ENCODE measurements at places on chromosomes 3 and 15.
A peak's percentile ranks its signal among the peaks of the same experiment; 100 is the strongest.

DNA sequence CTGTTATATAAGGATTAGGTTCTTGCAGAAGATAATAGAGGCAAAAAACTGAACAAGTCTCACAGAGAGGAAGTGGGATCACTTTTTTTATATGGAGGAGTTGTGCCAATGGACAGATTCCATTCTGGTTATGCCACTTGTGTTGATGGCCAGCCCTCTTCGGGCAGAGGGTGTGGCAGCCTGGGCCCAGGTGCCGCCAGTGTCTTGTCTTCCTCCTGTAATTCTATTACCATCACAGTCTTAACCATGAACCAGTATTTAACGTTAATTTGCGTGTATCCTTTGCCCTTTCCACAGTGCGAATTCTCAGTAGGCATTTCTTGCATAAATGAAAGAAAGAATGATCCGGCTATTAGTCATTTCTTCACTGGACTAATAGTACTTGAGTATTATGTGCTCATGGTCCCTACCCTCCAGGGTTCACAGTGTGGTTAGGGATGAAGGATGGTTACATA, 7.0 kb upstream of the USP4 start:
- DNase-seq, result no peak

DNA sequence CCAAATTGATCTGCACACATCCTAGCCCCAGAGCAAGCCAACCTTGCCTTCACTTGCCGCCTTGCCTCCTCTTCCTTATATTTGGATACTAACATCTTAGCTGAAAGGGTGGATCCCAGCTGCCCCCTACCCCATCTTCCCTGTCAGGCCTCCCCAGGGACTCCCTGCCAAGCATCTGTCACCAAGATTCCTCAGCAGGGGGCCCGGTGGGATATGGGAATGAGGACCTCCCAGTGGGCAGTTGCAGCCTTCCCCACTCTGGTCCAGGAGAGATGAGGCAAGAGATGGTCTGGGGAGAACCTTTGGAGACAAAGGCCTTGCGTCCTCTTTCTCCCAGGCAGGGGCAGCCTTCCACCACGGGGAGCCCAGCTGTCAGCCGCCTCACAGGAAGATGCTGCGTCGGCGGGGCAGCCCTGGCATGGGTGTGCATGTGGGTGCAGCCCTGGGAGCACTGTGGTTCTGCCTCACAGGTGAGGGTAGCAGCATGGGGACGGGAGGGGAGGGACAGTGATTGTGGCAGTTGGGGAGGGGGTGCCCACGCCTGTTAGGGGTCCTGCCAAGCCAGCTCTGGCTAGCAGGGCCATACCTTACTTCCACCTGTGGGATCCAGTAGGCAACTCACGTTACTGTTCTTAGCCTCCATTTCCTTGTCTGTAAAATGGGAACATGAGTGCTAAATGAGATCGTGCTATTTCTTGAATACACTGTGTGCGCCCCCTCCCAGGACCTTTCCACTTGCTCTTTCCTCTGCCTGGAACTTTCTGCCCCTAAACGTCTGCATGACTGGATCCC, 15.3 kb downstream of the CD276 start:
- DNase-seq, result no peak

- no peak for DNase-seq
These were observed 109.7 kb downstream of the BDH1 start for GRCh38 chr3:197445896-197446699.

DNA sequence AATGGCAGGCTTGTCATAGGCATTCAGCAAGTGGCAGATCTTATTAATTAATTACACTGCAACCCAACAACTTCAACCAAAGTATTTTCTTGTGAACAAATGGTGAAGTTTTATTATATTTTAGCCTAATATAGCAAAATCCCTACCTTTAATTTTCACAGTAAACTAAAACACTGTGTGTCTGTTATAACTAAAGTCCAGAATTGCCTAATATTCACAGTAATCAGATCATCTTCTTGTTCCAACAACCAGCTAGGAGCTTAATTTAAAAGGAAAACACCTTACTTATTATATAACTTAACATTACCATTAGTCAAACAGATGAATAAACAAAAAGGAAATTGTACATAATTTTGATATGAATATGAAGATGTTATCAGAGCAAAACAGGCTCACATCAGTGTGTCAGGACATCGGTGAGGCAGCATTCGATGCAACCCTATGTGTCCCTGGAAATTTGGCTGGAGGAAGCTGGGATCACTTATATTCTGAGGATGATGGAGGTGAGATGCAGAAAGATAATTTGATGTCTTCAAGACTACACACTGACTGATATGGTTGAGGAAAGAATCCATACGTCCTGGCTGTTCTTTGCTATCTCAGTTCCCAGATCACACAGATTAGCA, 189.3 kb upstream of the EIF1B start:
- DNase-seq, result no peak

- no peak for DNase-seq
These were observed 139.8 kb downstream of the RPL22L1 start for GRCh38 chr3:170730071-170730812.

GRCh38 chr3:64957408-64958198, 269.8 kb upstream of the ADAMTS9 start:
- DNase-seq, result no peak

- DNase-seq, result no peak
These were observed 1.9 kb downstream of the CRABP1 start for GRCh38 chr15:78342021-78342420.

- no peak for DNase-seq
These were observed 35.8 kb downstream of the CPEB1 start for GRCh38 chr15:82611348-82611747.

DNA sequence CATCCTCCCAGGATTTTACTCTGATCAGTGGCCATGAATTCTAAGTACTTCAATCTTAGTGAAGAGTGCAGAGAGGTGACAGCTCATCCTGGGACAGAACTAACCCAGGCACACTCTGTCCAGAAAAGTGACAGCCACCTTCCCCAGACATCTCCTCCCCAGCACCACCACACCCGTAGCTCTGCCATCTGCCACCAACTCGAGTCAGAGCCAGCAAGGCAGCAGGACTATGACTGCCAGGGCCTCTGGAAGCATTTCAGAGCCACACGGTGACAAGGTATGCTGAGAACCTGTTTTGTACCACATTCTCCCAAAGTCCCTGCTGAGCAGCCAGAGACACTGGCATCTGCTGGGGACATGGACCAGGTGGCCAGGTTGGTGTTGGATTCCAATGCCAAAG, 71.0 kb downstream of the NTRK3 start:
- DNase-seq, result no peak

- no peak for DNase-seq
These were observed 54.2 kb downstream of the DTWD1 start for GRCh38 chr15:49675041-49675440.

DNA sequence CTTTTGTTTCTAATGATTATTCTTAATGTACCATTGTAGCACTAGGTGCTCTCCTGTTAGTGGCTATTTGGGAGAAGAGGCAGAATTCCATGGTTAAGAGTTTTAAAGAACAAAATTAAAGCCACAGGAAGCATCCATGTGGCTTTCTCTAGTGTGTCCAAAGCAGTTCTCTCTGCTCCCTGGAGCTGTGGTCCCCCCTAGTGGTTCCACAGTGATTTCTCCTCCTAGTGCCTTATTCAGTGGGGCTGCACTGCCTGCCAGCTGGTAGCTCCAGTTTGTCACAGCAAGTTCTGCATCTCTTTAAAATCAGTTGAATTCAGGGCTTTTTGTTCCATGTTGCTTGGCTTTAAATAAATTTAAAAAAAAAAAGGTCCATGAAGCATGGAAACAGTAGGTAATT, 39.6 kb upstream of the FAM98B start:
- no peak for DNase-seq

GRCh38 chr15:33343275-33343674, 32.5 kb downstream of the RYR3 start:
- no peak for DNase-seq

DNA sequence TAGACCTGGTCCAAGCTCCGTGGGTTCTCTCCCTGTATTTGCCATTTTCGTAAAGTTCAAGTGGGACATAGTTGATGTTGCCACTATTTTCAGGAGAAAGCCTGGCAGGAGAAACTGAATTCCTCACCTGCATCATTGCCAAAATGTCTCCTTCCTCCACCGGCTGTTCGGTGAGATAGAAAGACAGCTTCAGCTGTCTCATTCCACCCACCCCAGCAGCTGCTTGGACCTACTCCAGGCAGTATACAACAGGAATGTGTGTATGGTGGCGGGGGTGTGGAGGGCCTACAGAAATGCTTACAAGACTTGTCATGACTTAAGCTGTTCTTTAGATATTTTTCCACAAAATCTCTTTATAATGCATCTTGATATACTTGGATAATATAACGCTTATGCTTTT, 132.7 kb upstream of the RAP2B start:
- DNase-seq, result no peak

DNA sequence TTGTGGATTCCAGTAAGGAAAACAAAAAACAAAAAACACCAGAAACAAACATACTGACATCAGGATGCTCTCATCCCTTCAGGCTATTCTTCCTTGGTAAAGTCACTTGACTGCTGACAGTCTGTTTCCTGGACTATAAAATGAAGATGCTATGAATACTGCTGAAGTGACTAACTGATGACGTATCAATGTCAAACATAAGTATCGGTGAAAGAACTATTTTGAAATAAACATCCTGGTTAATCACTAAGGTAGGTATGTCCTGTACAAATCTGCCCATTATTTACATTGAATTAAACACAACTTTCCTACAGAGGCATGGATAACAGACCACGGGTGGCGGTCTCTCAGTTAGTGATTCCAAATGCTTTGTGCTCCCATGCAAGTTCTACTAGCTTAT, 45.9 kb downstream of the CHAC1 start:
- DNase-seq, result no peak

GRCh38 chr15:39579487-39580116, 1.3 kb upstream of the THBS1 start:
- DNase-seq, result no peak

GRCh38 chr15:78390242-78390641, 47.8 kb upstream of the IREB2 start:
- DNase-seq, result no peak

- DNase-seq, result no peak
These were observed 42.4 kb downstream of the FBN1 start for GRCh38 chr15:48603123-48603500.

- DNase-seq, result no peak
These were observed 2.4 kb downstream of the CHCHD4 start for GRCh38 chr3:14122301-14122700.

GRCh38 chr3:19866751-19867347, 67.2 kb downstream of the EFHB start:
- DNase-seq, result peak; percentile 20

DNA sequence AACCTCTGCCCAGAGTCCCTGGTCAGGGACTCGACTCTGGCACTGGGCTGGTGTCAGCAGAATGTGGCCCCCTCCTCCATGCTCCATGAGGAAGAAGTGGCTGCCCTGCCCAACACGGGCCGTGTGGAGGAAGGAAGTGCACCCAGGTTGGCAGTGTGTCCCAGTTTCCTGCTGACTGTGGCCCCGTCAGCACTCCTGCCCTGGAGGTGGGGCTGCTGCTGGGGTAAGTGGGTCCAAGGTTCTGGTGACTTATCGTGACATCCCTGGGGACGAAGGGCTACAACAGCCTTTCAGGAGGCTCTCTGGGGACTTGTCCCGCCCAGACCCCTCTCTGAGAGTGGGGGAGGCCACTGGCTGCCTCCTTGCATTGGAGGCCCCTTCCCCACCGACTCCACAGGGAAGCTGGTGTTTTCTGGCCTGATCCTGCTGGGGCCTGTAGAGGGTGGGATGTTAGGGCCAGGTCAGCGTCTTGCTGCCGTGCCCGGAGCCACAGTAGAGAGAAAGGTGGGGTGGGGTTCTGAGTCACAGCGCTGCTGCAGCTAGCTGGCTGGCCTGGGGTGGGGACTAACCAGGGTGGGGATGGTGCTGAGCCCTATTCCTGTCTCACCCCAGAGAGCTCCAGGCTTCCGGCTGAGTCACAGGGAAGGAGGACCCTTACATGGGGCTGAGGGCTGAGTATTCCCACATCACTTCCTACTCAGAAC, 10.5 kb downstream of the SEMA4B start:
- DNase-seq, result no peak
